Fibroblast of villous mesenchyme (primary cell): ENCODE measurements at places on chromosomes 16 and 17. TPM values are rescaled to one million over a fixed set of nuclear protein-coding genes. Genes with fewer than 3 reads are reported as not detected.

The GP2 gene
- not detected in 2 replicates for total RNA-seq

The CLEC3A gene
- total RNA-seq, result not detected in 2 replicates

The ASIC2 gene
- total RNA-seq, result not detected in 2 replicates

The ZNF232 gene
- total RNA-seq, result 4.5 and 5.2 TPM in 2 replicates

The CNEP1R1 gene
- total RNA-seq, result 26.7 and 44.5 TPM in 2 replicates

The CRYM gene
- 0.32 TPM in 1 of 2 replicates, not detected in the other for total RNA-seq

The TEKT1 gene
- not detected in 2 replicates for total RNA-seq

DNA sequence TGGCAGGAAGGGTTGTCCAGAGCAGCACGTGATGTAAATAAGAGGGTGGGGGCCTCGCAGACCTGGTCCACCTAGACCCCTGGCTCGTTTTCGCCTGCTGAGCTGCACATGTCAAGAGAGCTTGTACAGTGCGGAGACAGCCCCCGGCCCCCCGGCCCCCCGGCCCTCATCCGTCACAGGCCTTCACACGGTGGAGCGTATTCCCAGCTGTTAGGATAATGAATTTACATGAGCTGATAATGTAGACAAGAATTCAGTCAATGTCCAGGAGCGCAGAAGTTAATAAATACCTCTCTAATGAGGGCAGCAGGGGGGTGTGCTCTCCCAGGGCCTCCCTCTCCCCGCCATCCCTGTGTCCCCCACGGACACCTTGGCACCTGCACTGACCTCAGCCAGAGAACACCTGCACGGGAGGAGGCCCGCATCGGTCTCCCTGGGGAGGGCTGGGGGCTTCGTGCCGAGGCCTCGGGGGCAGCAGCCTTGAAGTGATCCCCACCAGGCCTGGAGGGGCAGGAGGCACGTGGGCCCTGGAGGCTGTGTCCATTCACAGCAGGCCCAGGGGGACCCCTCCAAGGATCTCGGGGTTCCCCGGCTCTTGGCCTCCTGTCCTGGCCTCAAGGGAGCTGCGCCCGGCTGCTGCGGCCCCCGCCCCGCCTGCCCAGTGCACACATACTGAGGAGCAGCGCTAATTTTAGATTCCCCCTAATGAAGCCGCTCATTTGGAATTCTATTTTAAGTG lies 14.6 kb downstream of the GSE1 start:
- DNase-seq, result no peak

DNA sequence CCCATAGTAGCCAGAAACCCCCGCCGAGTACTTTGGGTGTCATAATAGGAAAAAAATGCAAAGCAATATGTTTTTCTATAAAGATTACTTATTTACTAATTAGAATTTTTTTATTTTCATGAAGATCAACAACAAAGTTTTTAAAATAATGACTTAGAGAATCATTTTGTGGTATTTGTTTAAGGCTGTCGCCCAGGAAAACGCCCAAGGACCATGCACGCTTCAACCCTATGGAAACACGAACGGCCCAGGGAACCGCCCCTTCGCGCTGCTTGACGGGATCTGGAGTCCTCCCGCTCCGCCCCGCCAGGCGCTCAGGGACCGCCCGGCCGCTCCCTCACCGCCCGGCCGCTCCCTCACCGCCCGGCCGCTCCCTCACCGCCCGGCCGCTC lies 408 bp upstream of the KPNA2 start:
- DNase-seq, result no peak

DNA sequence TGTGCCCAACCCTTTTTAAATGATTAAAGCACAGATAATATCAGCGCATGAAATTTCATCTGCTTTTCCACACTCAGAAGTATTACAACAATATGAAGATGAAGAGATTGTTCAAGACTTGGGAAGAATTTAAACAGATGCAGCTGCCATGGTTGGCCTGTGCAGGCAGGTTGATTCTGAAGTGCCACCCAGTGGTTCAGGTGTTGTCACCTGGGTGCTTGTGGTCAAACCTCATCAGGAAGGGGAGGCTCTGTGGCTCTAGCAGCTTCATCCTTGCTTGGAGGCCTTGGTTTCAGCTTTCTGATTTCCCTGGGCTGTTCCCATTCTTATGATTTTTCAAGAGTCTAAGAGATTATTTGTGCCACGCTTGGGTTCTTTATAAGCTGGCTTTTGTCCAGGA lies 22.2 kb upstream of the CLEC18C start:
- DNase-seq, result no peak

DNA sequence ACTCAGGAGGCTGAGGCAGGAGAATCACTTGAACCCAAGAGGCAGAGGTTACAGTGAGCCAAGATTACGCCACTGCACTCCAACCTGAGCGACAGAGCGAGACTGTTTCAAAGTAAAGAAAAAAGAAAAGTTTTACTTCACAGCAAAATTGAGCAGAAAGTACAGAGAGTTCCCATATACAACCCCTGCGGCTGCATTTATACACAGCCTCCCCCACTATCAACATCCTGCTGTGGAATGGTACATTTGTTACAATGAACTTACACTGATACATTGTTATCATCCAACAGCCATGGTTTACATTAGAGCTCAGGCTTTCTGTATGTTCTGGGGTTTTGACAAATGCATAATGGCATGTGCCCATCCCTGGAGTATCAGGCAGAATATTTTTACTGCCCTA lies 2.6 kb upstream of the MTHFSD start:
- DNase-seq, result no peak

- no peak for DNase-seq
Observed at GRCh38 chr17:80227156-80227555, 6.9 kb downstream of the SLC26A11 start.

GRCh38 chr16:5639531-5639930 lies 541.9 kb upstream of the EEF2KMT start:
- DNase-seq, result no peak

GRCh38 chr17:51643702-51644490 lies 383.6 kb downstream of the UTP18 start:
- no peak for DNase-seq
